ENCODE measurements at places on chromosomes 1 and 21. TPM values are rescaled to one million over a fixed set of nuclear protein-coding genes. Genes with fewer than 3 reads are reported as not detected.

Gene CREG1
- total RNA-seq: 81.3 TPM

Gene GSTM3
- total RNA-seq: 93.7 TPM

Gene PLPPR4
- 0.11 TPM for total RNA-seq

Gene PPIAL4G
- not detected for total RNA-seq

Gene SMAP2
- total RNA-seq: 15.0 TPM

Gene CDCA8
- total RNA-seq: 0.33 TPM

Gene FAM163A
- total RNA-seq: 0.16 TPM

Gene CACHD1
- 2.7 TPM for total RNA-seq

Gene GJC2
- total RNA-seq: 1.0 TPM

Gene THAP3
- total RNA-seq: 14.9 TPM

Gene SPRR1B
- not detected for total RNA-seq

Gene OLIG2
- not detected for total RNA-seq

Gene DMRTB1
- not detected for total RNA-seq

Gene GUCA2A
- not detected for total RNA-seq

Gene OR2L3
- not detected for total RNA-seq
